ENCODE measurements at places on chromosomes 2 and 18.

- DNase-seq: peak; percentile 42
Measured at GRCh38 chr18:13136056-13136903, 82.3 kb upstream of the LDLRAD4 start.

- no peak for DNase-seq
Measured at GRCh38 chr18:41977233-41977632, 22.2 kb downstream of the PIK3C3 start.

- DNase-seq: no peak
Measured at GRCh38 chr2:199469514-199470360, 12.0 kb upstream of the SATB2 start.

- no peak for DNase-seq
Measured at GRCh38 chr2:118693287-118693822, 154.1 kb downstream of the EN1 start.

DNA sequence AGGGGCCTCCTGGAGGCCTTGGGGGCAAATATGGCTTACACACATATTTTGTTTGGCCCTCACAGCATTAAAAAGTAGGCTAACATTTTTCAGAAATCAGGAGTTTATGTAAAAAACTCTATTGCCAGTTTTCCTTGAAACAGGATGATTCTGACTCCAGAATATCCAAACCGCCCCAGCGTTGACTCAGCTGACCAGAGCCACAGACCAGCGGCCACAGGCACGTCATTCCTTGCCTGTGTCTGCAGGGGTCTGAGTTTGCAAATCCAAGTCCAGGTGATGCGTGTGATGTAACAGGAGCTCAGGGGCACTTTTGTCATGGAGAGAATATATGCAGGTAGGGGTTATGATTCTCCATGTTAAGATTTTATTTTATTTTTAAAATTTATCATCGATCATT is 79.4 kb upstream of the ALKAL2 start:
- DNase-seq: no peak

- no peak for DNase-seq
Measured at GRCh38 chr2:215787025-215787424, 226.3 kb downstream of the MREG start.

DNA sequence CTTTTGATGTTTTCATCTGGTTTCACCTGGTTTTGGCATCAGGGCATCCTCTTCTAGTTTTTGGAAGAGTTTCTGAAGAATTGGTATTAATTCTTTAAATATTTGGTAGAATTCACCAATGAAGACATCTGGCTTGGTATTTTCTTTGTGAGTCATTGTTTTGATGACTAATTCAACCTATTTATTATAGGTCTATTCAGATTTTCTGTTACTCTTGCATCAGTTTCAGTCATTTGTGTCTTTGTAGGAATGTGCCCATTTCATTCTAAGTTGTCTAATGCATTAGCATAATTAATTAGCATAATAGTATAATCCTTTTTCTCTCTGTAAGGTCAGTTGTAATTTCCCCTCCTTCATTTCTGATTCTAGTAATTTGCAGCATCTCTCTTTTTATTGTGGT is 8.0 kb downstream of the GNLY start:
- peak; percentile 82 for DNase-seq

DNA sequence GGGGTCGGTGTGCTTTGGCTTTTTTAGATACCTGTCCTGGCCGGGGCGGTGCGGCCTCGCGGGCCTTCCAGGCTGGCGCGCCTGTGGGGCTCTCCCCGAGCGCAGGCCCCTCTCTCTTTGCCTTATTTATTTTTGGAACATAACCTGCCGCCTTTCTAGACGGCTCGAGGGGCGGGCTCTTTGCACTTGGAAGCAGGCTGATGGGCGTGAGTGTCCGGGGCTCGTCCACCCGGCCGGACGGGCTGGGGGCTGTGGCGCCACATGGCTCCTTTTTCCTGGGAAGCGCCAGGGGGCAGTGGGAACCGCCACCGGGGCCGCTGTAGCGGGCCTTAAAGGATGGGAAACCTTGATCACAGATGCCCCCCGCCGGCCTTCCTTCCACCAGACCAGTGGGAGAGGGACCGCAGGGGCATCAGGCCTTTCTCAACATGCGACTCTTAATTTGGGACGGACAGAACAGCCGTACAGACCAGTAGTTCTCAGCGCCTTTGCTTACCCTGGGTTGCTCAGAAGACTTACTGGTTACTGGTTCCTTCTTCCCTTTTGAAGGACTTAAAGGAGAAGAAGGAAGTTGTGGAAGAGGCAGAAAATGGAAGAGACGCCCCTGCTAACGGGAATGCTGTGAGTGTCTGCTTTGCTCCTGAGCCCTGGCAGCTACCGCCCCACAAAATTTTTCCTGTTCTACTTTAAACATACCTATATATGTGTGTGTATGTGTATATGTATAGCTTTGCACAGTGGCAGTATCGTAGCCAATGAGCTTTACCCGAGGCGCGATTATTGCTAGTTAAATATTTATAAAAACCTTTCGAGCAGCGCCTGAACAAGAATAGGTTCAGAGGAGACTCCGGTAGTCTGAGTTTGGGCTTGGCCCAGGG is 2.7 kb downstream of the PTMA start:
- DNase-seq: no peak

- no peak for DNase-seq
Measured at GRCh38 chr18:76490670-76491472, 4.2 kb downstream of the ZNF516 start.

Measured in fibroblast of skin of right biceps (primary cell).